ENCODE measurements at places on chromosomes 6 and 20.
A peak's percentile ranks its signal among the peaks of the same experiment; 100 is the strongest.

- DNase-seq = no peak
These were observed 133.2 kb upstream of the PTPN1 start for GRCh38 chr20:50376888-50377459.

DNA sequence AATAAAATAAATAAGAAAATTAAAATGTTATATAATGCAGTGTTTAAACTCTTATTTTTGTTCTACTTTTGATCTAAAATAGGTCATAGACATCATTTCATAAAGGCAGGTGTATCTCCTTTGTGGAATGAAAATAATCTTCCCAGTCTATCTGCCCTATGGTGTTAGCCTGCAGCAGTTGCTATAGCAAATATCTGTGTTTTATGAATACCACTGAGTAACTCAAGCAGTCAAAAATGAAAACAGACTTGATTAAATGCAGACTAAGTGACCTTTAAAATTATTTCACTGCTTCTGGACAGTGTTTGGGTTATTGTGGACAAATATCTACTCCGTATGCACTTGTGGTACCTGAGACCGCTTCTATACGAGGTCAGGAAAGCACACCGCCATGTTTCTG lies 11.8 kb downstream of the HTR1B start:
- no peak for DNase-seq

GRCh38 chr6:74715355-74716085 lies 490.3 kb downstream of the COL12A1 start:
- DNase-seq = peak; percentile 0

- DNase-seq = peak; percentile 61
These were observed 25.5 kb downstream of the C6orf15 start for GRCh38 chr6:31086788-31087440.

- no peak for DNase-seq
These were observed 864 bp upstream of the PKIG start for GRCh38 chr20:44581515-44581914.

GRCh38 chr20:31760519-31761240 lies 21.6 kb downstream of the TPX2 start:
- no peak for DNase-seq

Data from astrocyte of the hippocampus (primary cell).